Cardiac muscle cell (in vitro differentiated cells and primary cell): ENCODE measurements at places on chromosomes 16 and 17. TPM values are rescaled to one million over a fixed set of nuclear protein-coding genes. Genes with fewer than 3 reads are reported as not detected.

Gene VAT1L
- 1.5 and 2.4 TPM in 2 replicates for total RNA-seq

DNA sequence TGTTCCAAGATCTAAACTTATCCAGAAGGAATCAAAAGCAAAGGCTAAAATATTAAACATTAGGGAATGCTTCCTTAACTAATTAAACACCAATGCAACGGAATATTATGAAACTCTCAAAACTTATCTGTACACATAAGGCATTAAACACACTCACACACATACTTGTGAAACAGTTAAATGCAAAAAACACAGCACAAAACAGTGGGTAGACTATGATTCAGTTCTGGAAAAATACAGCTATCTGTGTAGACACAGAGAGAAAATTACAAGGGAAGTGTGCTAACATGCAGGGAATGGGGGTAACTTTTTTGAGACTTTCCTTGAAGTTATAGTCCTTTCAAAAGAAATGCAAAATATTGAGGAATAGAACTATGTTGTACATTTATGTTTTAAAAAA lies 36.7 kb upstream of the CCL1 start:
- DNase-seq, result no peak
- H3K36me3 ChIP-seq, result no peaks in the 10 kb centered on the region
- no peaks in the 10 kb centered on the region for H3K27me3 ChIP-seq
- no peak overlapping the region for H3K4me3 ChIP-seq
- no peaks in the 10 kb centered on the region for H3K4me1 ChIP-seq

DNA sequence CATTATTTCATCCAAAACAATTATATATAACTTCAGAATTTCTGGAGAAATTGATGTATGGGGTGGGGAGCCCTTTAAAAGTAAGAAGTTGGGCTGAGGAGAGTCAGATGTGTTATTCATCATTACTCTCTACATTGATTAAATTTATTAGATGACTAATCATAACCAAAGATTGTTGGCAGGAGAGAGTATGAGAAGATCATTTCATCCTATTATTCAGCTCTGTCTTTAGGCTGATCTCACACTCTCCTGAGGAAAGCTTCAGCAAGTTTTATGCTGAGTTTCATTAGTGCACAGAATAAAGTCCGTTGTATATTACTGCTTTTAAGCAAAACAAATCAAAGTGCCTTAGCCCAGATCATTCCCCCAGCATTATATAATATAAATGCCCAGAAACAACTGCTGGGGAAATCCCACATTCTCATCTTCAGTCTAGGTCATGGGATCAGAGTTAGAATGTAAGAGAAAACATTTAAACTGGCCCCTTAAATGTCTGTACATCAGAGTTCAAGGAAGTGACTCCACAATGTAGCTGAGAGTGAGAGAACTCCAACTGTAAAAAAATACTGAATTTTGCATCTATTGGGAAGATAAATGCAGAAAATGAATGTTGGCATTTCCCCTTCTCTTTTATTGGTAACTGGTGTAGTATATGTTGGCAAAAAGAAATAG lies 130.1 kb upstream of the HLF start:
- H3K4me3 ChIP-seq, result no peak overlapping the region
- no peaks in the 10 kb centered on the region for H3K27me3 ChIP-seq
- DNase-seq, result no peak
- no peaks in the 10 kb centered on the region for H3K4me1 ChIP-seq
- no peak overlapping the region for H3K27ac ChIP-seq

Gene KRTAP9-2
- total RNA-seq, result not detected in 2 replicates

GRCh38 chr17:38559051-38559879 lies 46.5 kb downstream of the SRCIN1 start:
- no peaks in the 10 kb centered on the region for H3K36me3 ChIP-seq
- peak overlapping the region; percentile 11 for H3K4me3 ChIP-seq
- no peak overlapping the region for H3K27ac ChIP-seq
- peaks cover 60% of the 10 kb centered on the region for H3K27me3 ChIP-seq
- peaks cover 20% of the 10 kb centered on the region for H3K4me1 ChIP-seq

DNA sequence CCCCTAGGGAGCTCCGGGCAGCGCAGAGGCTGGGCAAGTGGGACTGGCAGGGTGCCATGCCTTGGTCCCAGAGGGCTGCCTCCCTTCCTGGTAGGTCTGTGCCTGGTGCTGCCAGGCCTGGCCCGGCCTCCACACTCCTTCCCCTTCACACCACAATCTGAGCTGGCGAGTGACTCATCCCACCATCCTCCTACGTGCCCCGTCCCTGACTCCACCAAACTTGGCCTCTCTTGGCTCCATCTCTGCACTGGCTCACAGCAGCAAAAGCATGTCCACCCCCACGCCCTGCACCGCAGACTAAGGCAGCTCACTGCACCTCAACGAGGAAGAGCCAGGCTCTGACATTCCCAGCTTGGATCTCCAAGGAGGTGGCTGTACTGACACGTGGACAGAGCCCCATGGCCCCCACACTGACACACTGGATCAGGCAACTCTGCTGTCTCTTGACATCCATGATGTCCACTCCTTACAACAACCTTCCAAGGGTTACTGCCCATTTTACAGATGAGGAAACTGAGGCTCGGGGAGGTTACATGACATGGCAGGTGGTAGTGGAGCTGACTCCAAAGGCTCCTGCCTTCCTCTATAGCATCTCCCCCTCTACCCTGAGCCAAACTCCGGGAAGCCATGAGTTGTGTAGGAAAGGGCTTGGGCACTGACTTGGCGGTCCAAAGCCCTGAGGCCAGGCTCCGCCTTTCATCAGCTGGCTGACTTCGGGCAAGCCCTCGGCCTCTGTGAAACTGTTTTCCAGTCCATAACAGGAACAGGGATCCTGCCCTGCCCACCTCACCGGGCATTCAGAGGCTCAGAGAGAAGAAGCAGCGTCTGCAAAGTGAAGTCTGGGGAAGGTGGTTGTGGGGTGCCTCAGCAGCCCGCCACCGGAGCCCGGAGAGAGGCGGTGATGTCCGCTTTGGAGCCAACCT lies 20.1 kb upstream of the KRT19 start:
- H3K36me3 ChIP-seq, result no peaks in the 10 kb centered on the region
- DNase-seq, result no peak
- H3K27me3 ChIP-seq, result no peaks in the 10 kb centered on the region

DNA sequence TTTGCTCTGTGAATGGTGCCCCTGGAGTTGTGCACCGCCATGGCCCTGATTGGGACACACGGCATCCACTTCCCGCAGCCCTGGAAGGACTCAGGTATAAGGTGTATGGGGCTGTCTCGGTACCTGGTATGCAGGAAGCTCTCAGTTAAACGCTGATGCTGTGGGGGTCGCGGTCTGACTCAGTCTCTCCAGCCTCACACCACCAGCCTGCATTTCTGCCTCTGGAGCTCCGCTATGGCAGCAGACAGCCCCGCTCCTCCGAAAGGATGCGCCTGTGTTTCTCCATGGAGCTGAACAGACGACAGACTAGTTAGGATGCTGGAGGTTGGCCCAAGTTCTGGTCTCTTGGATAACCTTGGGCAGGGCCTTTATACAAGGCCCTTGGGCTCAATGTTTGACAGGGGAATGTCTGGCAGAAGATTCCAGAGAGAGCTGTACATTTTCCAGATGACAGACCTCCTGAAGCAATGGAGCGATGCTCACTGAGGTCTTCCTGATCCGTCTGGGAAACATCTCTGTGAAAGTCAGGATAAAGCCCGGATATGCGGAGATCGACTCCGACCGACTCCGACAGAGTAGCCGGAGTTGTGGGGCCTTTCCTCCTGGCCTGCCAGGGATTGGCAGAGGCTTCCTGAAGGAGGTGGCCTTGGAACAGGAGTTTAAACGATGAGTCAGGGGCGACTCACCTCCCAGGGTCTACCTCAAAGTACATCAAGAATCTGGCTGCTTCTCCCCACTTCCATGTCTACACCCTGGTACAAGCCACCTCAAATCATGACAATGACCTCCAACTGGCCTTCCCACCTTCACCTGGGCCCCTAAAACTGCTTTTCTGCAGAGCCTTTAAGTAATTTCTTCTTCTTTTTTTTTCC lies 21.9 kb upstream of the BCAR1 start:
- no peak for DNase-seq
- H3K27ac ChIP-seq, result no peak overlapping the region
- no peaks in the 10 kb centered on the region for H3K36me3 ChIP-seq
- H3K4me3 ChIP-seq, result no peak overlapping the region
- no peaks in the 10 kb centered on the region for H3K27me3 ChIP-seq

Gene CSF3
- total RNA-seq, result not detected in 2 replicates

DNA sequence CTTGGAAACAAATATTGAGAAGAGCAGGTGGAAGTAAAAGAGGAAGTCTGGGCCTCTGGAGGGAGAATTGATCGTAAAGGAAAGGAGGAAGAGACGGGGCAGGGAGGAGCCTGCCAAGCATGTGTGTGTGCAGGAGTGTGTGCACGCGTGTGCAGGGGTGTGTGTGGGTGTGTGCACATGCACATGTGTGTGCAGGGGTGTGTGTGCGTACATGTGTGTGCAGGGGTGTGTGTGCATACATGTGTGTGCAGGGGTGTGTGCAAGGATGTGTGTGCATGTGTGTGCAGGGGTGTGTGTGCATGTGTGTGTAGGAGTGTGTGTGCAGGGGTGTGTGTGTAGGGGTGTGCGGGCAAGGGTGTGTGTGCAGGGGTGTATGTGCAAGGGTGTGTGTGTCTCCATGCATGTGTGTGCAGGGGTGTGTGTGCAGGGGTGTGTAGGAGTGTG lies 10.0 kb downstream of the CEP295NL start:
- no peaks in the 10 kb centered on the region for H3K27me3 ChIP-seq
- no peaks in the 10 kb centered on the region for H3K4me1 ChIP-seq
- no peak overlapping the region for H3K4me3 ChIP-seq
- H3K36me3 ChIP-seq, result no peaks in the 10 kb centered on the region
- DNase-seq, result no peak

- H3K4me1 ChIP-seq, result no peaks in the 10 kb centered on the region
- H3K36me3 ChIP-seq, result no peaks in the 10 kb centered on the region
- no peak overlapping the region for H3K27ac ChIP-seq
- H3K27me3 ChIP-seq, result no peaks in the 10 kb centered on the region
- no peak for DNase-seq
Measured at GRCh38 chr16:27699540-27699939, 149.6 kb downstream of the KATNIP start.

Gene SPIRE2
- total RNA-seq, result 4.1 and 7.8 TPM in 2 replicates

DNA sequence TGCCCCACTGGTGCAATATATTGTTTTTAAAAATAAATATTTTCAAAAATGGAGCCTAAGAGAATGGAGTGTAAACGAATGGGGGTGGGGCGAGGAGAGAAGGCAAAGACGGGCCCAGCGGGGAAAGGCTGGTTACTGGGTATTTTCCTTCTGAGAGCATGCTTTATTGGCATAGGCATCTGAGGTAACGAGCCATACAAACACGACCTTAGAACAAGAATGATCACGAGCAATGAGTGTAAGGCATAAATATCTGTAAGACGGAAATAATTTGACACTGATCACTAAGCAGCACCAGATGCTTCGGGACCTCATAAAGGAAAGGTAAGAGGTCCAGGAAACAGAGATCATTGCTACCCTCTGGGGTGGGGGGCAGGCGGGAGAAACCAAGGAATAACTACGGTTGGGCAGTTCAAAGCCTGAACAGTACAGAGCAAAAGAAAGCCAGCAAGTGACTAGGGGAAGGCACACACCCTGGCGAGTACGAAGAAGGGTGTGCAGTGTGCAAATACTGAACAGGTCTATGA lies 959 bp downstream of the SSH2 start:
- no peaks in the 10 kb centered on the region for H3K27me3 ChIP-seq
- H3K27ac ChIP-seq, result peak overlapping the region; percentile 89
- peak overlapping the region; percentile 64 for H3K4me3 ChIP-seq
- H3K4me1 ChIP-seq, result peaks cover 35% of the 10 kb centered on the region
- DNase-seq, result peak; percentile 64
- no peaks in the 10 kb centered on the region for H3K36me3 ChIP-seq

- no peaks in the 10 kb centered on the region for H3K36me3 ChIP-seq
- no peaks in the 10 kb centered on the region for H3K27me3 ChIP-seq
- H3K27ac ChIP-seq, result no peak overlapping the region
Measured at GRCh38 chr17:78458091-78458490, 79.6 kb downstream of the PGS1 start.

Gene TMEM238L
- not detected in 2 replicates for total RNA-seq

Gene MYH8
- not detected in 2 replicates for total RNA-seq

DNA sequence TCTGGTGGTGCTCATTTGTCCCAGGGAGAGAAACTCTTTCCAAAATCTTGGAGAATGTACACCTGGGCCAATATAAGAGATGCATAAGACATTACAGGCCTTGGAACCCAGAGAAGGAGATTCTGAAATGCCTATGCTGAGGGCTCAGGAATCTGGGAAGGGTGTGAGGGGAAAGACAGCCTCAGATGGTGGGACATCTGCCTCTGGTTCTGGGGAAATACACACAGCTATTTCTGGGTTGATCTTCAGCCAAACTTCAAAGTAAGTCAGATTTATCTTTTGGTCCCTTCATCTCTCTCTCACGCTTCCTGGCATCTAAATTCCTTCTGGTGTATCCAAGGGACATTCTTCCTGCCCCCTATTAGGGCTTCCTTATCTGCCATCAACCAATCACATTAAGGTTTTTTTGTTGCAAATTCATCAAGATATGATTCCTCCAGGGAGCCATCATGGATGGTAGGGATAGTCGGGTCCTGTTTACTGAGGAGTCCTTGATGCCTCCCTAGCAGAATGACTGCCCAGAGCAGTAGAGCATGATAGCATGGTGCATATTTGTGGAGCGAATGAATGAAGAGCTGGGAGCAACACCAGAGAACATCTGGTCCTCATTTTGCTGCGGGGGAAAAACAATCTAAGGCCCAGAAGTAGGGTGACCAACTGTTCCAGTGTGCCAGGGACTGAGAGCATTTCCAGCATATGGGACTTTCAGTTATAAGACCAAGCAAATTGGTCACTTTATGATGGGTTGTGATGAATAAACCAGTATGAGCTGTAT lies 35.7 kb upstream of the DYNLL2 start:
- no peak for DNase-seq
- no peaks in the 10 kb centered on the region for H3K27me3 ChIP-seq
- no peak overlapping the region for H3K27ac ChIP-seq
- no peaks in the 10 kb centered on the region for H3K4me1 ChIP-seq

- H3K27ac ChIP-seq, result no peak within 1 kb of the TSS
- H3K27me3 ChIP-seq, result peaks cover 66% of the 10 kb centered on the region
- peak within 1 kb of the TSS; percentile 45 for H3K4me3 ChIP-seq
- peak; percentile 92 for DNase-seq
- H3K4me1 ChIP-seq, result no peaks in the 10 kb centered on the region
Measured at GRCh38 chr16:23835390-23836077, at the start of gene PRKCB. Gene PRKCB (plus strand): TSS chr16:23835983.

- H3K27ac ChIP-seq, result no peak overlapping the region
- H3K4me1 ChIP-seq, result no peaks in the 10 kb centered on the region
- H3K27me3 ChIP-seq, result no peaks in the 10 kb centered on the region
- no peak overlapping the region for H3K4me3 ChIP-seq
Measured at GRCh38 chr17:82974136-82974952, 105.1 kb upstream of the METRNL start.

- peak; percentile 4 for DNase-seq
- H3K27me3 ChIP-seq, result no peaks in the 10 kb centered on the region
- H3K27ac ChIP-seq, result no peak overlapping the region
- no peaks in the 10 kb centered on the region for H3K36me3 ChIP-seq
Measured at GRCh38 chr16:64745258-64745930, 376.5 kb downstream of the CDH11 start.

- no peak overlapping the region for H3K4me3 ChIP-seq
- DNase-seq, result no peak
- H3K27ac ChIP-seq, result no peak overlapping the region
- no peaks in the 10 kb centered on the region for H3K36me3 ChIP-seq
Measured at GRCh38 chr17:72244494-72244893, 123.7 kb downstream of the SOX9 start.

Gene SUPT4H1
- 94.6 and 152 TPM in 2 replicates for total RNA-seq

GRCh38 chr16:86598607-86599565 lies 20.5 kb downstream of the FOXL1 start:
- H3K4me1 ChIP-seq, result no peaks in the 10 kb centered on the region
- H3K36me3 ChIP-seq, result no peaks in the 10 kb centered on the region
- H3K27ac ChIP-seq, result no peak overlapping the region
- H3K27me3 ChIP-seq, result peaks cover 3% of the 10 kb centered on the region
- DNase-seq, result no peak
- no peak overlapping the region for H3K4me3 ChIP-seq
